ENCODE measurements at places on chromosomes 11 and 22. TPM values are rescaled to one million over a fixed set of nuclear protein-coding genes. Genes with fewer than 3 reads are reported as not detected.

Gene DNAJB7
- not detected for total RNA-seq

Gene APOA1
- total RNA-seq: 0.80 TPM

GRCh38 chr11:117546431-117547194, 219.0 kb downstream of the CEP164 start:
- DNase-seq: no peak

GRCh38 chr11:129455756-129456655, 80.4 kb downstream of the BARX2 start:
- DNase-seq: no peak

DNA sequence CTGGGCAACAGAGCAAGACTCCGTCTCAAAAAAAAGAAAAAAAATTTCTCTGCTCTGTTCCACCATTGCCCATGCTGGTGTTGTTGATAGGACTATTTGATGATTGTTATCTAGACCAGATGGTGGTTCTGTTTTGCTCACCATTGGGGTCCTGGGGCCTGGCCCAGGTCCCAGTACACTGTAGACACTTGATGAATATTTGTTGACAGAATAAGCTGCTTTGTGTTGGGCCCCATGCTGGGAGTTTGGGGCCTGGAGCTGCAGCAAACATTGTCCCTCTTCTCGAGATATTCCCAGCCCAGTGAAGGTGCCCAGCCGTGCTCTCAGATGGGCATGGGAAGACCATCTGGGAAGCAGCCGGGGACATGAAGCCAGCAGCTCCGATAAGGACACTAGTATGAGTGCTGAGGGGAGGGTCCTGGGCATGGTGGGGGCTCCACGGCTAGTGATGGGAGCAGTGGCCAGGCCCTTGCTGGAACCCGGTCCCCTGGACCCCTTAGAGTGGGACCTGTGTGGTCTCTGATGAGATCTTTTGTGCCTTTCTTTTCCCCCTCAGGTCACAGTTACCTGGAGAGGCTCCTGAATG, 13.6 kb downstream of the INCENP start:
- DNase-seq: no peak
